ENCODE measurements at places on chromosomes 2 and 18.

- DNase-seq, result no peak
Observed at GRCh38 chr18:2537296-2537695, 34.0 kb downstream of the METTL4 start.

GRCh38 chr18:65749841-65750240 lies 971 bp upstream of the CDH7 start:
- DNase-seq, result no peak

GRCh38 chr2:226609366-226609765 lies 190.3 kb downstream of the IRS1 start:
- peak; percentile 67 for DNase-seq

DNA sequence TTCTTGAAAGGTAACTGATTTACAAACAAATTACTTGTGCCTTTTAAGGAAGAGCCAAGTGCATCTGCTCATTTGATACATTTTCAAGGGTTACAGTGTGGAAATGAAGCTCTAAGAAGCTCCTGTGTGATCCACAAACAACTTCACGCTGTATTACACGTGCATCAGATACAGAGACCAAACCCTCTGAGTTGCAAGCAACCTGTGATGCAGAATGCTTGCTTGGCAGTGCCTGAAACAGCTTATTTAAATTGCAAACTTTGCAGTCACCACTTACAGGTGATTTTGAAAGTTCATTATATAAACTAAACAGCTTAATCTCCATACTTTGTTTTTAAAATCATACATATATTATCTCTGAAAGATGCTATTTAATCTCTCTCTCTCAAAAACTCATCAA lies 50.1 kb downstream of the ZEB2 start:
- no peak for DNase-seq

DNA sequence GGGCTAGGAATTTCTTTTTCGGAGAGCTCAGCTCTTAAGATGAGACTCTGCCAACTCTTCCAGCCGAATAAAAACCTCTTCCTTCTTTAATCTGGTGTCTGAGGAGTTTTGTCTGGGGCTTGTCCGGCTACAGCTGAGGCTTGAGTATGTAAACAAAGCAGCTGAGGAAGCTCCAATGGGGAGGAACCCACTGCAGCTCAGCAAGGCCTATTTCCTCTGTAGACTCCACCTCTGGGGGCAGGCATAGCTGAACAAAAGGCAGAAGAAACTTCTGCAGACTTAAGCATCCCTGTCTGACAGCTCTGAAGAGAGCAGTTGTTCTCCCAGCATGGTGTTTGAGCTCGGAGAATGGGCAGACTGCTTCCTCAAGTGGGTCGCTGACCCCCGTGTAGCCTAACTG lies 838.7 kb downstream of the CCDC85A start:
- DNase-seq, result no peak

DNA sequence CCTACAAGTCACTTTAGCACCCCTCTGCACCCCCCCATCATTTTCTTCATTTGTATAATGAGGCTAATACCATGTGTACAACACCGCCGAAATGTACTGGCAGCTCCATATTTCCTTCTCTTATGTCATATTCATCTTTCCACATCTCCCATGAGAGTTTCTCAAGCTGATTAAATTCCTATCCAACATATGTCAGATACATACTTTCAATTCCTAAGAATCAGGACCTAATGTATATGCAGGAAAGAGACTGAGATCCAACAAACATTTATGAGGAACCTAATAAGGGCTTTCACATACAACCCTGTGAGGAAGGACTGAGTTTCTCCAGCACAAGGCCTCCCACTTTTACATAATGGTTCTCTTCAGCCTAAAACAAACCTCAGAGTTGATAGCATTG lies 41.9 kb downstream of the PRKD3 start:
- DNase-seq, result no peak

GRCh38 chr2:75068546-75068945 lies 110.1 kb downstream of the POLE4 start:
- no peak for DNase-seq

DNA sequence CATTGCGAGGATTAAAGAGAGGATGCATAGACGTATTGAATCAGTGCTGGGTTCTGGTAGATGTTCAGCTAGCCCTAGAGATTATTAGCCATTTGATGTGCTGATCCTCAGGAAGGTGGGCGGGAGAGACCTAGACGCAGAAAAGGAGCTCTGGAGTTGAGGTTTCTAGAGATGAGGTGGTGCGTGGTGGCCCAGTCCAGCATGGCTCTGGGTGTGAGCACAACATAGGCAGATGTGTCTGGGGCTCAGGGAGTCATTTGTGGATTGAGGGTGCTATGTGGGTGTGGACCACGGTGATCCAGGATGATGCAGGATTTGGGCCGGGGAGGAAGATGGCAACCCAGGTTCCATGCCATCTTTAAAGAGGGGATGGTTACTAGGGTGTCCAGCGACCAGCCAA lies 102.1 kb downstream of the NEDD4L start:
- no peak for DNase-seq

GRCh38 chr2:225037415-225038230 lies 4.6 kb downstream of the DOCK10 start:
- DNase-seq, result no peak

DNA sequence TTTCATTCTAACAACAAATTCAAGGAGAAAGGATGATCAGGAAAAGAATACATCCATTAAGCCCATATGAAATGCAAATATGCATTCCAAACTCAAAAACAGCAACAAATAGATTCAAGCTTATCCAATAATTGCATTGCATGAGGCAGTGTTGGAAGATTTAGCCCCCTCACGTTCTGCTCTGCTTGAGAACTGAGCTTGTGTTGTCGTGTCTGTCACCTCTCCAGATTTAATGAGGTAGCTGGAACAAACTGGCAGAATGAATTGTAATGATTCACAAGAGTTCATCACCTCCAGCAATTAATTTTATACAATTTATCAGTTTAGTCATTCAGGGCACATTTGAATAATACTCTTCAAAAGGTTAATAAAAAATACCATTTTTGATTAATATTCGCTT lies 54.8 kb downstream of the AP1S3 start:
- DNase-seq, result no peak

GRCh38 chr2:74690571-74690970 lies 36.5 kb downstream of the SEMA4F start:
- peak; percentile 40 for DNase-seq

- DNase-seq, result no peak
Observed at GRCh38 chr18:70126832-70127231, 78.7 kb downstream of the RTTN start.

DNA sequence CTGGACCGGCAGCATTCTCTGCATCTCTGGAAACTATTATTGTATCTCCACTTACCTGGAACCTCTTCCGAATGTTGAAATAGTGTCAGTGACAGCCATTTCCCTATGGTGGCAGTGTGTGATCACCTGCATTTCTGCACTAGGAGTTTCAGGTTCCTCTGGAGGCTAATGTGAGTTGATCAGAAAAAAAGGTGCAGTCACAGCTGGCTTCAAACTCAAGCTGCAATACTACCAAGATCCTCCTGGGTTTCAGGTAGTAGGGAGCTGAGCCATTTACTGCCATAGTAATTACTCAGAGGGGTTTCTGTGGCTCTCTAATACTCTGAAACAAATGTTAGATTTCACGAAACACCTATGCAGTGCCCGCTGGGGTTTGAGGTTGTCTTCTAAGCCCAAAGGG lies 183.5 kb upstream of the OSR1 start:
- no peak for DNase-seq

- DNase-seq, result no peak
Observed at GRCh38 chr2:111519071-111519470, 364.9 kb downstream of the ANAPC1 start.

GRCh38 chr2:43132683-43133301 lies 93.6 kb downstream of the ZFP36L2 start:
- no peak for DNase-seq

DNA sequence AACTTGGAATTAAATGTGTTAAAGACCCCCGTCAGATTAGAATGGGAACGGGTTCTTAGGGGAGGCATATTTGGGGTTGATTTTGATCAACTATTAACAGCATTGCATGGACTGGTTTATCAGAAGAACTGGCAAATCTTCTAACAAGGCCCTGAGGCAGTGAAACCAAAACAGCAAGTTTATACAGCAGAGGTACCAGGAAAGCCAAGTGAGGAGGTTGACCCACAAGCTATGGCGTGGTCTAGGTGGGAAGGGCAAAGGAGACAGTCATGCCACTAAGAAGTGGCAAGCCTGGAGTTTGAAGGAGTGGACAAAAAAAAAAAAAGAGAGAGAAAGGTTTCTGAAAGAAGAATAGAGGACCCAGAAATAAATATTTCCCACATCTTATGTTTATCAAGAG lies 187.0 kb downstream of the MREG start:
- no peak for DNase-seq

- DNase-seq, result no peak
Observed at GRCh38 chr2:178819992-178820391, 12.8 kb upstream of the TTN start.

DNA sequence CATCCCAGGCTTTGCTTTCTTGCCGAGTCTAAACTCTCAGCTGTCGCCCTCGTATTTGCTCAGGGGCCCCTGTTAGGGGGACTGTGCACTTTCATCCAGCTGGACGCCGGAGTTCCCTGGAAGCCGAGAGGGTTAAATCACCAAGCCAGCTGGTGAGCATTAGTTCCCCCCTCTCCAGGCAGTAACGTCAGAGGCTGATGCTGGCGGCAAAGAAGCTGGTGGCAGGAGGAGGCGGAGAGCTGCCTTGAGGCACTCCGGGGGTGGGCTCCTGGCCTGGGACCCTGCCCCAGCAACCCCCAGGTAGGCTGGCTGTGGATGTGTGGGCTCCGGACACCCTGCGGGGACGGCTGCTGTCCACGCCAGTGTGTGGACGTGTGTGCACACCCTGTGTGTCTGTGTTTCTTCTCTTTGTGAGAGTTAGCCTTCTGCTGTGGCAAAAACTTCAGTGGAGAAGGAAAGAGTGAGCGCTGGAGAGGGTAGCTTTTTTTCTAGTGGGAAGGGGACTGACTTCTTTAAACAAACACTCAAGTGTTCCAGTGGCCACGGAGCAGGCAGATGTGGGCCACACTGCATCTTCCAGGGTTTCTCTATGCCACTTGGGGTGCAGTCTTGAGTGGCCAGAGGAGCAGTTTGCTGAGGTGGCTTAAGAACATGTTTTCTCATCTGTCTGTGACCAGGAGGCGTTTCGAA lies 84.7 kb downstream of the GLI2 start:
- peak; percentile 42 for DNase-seq

DNA sequence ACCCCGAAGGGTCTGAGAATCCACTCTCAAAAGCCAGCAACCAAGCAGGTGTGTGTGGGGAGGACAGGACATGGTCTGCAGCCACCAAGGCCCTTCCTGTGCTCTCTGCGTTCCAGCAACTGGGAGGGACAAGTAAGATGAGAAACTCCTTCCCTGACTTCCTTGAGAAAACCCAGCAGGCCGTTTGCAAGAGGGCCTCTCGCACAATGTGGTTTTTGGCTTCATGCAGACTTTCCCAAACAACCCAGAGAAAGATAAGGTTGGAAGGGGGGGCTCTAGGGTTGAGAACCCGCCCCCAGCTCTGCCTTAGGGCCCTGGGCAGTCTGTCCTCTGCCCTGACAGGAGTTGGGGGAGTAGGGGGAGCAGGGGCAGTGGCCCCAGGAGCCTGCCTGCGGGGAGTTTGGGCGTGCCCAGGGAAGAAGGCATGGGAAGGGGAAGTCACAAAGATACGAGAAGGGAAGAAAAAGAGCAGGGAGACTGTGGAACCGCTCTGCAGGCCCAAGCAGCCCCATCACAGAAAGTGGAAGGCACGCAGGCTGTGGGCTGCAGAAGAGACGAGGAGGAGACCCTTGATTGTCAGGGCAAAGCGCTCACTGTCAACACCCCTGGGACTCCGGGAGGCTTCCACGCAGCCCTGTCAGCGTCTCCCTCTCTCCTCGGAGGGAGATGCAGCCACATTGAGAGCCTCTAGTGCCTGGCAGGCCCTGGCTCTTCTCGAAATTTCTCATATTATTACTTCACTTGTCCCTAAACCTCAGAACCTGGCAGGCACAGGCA lies 99.8 kb downstream of the SMAD7 start:
- DNase-seq, result no peak

GRCh38 chr2:121532347-121532766 lies 1.7 kb downstream of the RNU4ATAC start:
- DNase-seq, result no peak

DNA sequence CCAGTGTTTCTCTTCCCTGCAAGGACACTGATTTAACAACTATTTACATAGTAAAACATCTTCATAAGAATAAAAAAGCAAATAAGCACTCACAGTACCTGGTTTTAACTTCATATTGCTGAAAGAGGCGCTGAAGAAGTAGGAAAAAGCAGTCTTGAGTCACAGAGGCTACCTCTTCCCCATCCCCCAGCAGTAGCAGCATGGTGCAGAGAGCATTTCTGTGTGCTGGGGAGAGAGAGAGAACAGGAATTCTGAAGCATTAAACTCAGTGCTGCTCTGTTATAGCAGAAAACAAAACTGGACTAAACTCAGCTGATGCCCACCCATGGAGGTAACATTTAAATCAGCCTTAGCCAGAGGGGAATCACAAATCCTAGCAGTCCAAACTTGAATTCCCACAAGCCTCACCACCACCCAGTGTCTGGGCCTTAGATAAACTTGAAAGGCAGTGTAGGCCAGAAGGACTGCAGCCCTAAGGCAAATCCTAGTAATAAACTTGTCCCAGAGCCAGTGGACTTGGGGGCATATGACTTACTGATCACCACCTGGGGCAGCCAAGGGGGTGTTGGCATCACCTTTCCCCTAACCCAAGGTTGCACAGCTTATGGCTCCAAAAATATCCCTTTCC lies 321.8 kb upstream of the CWC22 start:
- no peak for DNase-seq

GRCh38 chr2:10826026-10826425 lies 13.4 kb upstream of the PDIA6 start:
- no peak for DNase-seq

GRCh38 chr2:105187531-105187930 lies 54.0 kb upstream of the GPR45 start:
- DNase-seq, result no peak

GRCh38 chr2:46748735-46749531 lies 166.7 kb downstream of the MCFD2 start:
- peak; percentile 37 for DNase-seq

- no peak for DNase-seq
Observed at GRCh38 chr2:18993756-18994338, 364.6 kb downstream of the OSR1 start.

- no peak for DNase-seq
Observed at GRCh38 chr2:198191651-198192050, 387.3 kb downstream of the PLCL1 start.

- DNase-seq, result no peak
Observed at GRCh38 chr18:49344825-49345224, 115.6 kb downstream of the DYM start.

- peak; percentile 69 for DNase-seq
Observed at GRCh38 chr2:178072383-178073301, at the start of gene PDE11A. Gene PDE11A, minus strand, starts transcription at chr2:178072777. Its CDS starts 340 bp downstream, at chr2:178072437.

GRCh38 chr18:26902291-26902690 lies 36.8 kb upstream of the AQP4 start:
- no peak for DNase-seq
